ENCODE measurements at places on chromosomes 7 and 10. TPM values are rescaled to one million over a fixed set of nuclear protein-coding genes. Genes with fewer than 3 reads are reported as not detected.

Gene SLC37A3
- 53.5 TPM for total RNA-seq

DNA sequence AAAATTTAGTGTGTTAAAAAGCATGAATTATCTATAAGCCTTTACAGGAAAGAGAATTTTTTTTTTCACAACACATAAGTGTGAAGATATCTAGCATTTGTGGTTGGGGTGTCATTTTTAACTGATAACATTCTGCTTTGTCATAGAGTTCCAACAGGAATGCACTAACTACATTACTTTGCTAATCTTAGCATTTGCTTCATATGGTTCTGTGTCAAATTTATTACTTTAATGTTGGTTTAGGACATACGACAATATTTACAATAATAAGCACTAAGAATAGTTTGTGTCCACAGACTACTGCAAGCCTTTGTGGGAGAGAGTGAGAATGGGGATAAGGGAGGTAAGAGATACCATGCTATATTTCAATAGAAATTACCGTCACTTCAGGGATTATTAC lies 40.6 kb upstream of the MAGI2 start:
- DNase-seq, result no peak

- DNase-seq, result no peak
Measured at GRCh38 chr10:124328477-124329220, 90.1 kb downstream of the OAT start.

DNA sequence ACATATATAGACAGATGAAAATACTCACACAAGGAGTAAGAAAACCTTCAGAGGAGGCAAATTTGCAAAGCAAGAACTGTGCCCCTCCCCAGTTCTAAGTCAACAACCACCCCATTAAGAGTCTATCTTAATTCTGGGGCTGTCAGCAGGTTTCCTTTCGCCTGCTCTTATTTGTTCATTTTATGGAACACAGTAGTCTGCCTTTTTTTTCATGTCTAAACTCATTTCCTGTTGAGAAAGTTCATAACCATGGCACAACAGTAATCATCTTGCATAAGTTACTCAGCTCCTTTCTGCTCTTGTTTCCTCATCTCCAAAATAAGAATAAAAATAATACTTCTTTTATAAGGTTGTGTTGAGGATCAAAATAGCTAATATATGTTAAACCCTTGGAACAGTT lies 25.8 kb upstream of the AMPH start:
- no peak for DNase-seq

Gene LRRC17
- total RNA-seq, result 12.6 TPM

Gene CALCR
- total RNA-seq, result not detected

All from fibroblast of lung (primary cell).